ENCODE measurements at places on chromosomes 1 and 21. TPM values are rescaled to one million over a fixed set of nuclear protein-coding genes. Genes with fewer than 3 reads are reported as not detected.

- no peak for DNase-seq
These were observed 13.6 kb upstream of the ZNF362 start for GRCh38 chr1:33242652-33243051.

DNA sequence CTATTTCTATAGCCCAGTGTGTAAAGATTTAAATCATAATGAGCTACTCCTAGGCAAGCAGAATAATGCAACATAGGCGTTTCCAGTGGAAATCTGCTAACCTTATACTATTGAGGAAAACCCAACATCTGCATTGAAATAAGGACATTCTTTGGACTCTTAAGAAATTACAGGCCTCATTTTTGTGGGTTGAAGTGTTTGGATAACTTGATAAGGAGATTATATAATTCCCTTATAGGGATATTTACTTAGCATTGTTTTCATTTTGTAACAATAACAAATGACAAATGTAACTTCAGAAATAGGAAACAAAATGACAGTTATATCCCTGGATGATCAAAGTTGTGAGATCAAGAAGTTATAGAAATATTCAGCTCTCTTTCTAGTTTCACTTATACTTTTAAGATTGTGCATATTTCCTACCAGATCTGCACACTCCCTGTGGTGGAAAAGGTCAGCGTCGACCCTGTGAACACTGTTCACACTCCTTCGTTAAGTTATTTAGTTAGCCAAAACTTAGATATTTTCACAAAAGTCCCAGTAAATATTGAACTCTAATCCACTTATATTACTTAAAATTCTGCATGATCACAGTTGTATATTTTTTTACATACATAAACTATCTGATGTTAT lies 284.4 kb upstream of the C1orf105 start:
- no peak for DNase-seq

- no peak for DNase-seq
These were observed 184.9 kb downstream of the SLC35F3 start for GRCh38 chr1:234089396-234089795.

Gene CR1
- total RNA-seq, result under 0.01 TPM
